ENCODE measurements at places on chromosomes 12 and 14.

GRCh38 chr12:9329019-9329418, 120.8 kb upstream of the PZP start:
- no peak for DNase-seq

DNA sequence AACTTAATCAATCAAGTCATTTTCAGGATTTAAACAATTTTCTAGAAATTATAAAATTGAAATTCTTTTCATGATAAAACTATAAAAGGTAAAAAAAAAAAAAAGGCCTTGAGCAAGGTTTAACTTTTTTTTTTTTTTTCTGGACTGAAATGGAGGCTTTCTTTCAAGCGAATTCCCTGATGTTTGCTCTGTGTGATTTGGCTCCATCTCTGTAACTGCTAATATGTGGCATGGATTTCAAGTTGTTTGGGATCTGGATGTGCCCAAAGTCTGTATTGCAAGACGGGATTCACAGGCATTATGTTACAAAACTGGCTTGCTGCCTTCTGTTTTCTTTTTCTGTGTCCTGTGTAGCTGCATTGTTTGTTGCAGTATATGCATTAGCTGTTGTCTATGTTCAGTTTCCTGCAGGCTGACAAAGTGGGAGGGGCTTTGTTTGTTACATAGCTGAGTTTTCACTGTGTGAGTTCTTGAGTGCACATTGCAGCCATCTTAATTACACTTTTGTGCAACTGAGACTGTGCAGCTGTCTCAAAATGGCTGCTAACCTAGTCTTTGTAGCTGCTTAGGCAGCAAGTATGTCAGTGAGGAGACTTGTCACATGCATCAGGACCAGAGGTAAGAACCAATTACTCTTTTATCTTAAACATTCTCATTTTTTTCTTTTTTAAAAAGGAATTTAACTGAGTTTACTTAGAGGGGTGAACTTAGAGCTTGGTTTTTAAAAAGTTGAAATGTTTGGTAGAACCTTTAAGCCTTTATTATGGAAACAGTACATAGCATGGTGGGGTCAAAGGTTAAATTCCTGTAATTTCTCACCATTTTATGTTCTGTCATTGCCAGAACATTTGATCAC, 19.5 kb downstream of the ATF7IP start:
- peak; percentile 85 for DNase-seq

GRCh38 chr14:105064721-105065143, 498 bp downstream of the GPR132 start:
- peak; percentile 17 for DNase-seq

DNA sequence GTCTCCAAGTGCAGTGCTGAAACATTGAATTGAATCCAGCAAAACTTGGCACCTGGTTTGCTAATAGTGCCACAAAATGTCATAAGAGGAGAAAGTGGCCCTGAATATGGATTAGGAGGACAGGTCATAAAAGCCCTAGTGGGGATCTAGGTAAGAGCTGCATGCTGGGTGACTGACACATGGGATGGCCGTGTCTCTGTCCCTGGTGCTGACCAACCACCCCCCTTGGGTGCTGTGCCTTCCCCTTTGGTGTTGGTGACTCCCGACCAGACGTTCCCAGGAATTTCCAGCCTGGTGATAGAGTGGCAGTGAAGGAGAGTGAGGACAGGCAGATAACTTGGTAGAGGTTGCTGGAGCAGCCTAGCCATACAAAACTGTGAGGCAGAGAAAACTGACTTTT, 142.8 kb downstream of the VRK1 start:
- no peak for DNase-seq

DNA sequence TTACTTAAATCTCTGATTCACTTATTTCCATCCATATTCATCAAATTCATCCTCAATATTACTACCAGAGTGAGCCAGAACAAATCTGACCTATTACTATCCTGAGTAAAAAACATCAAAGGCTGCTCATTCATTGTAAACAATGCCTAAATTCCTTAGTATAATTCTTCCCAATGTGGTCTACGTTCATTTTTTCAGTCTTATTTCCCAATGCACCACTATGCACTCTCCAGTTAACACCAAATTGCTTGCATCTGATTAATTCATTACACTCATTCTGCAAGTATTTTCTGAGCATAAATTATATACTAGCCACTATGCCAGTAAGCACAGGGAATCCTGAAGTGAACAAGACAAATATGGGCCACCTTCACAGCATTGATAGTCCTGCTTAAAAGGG, 110.0 kb downstream of the EPS8 start:
- DNase-seq: peak; percentile 85

- no peak for DNase-seq
Observed at GRCh38 chr14:86641310-86641709, 1111.4 kb downstream of the FLRT2 start.

GRCh38 chr14:95286645-95287044, 33.1 kb downstream of the CLMN start:
- no peak for DNase-seq

Measured in HCEC 1CT (cell line).